Naive thymus-derived CD4-positive, alpha-beta T cell (primary cell): ENCODE measurements at places on chromosomes 13 and 19. TPM values are rescaled to one million over a fixed set of nuclear protein-coding genes. Genes with fewer than 3 reads are reported as not detected.

The SIAH3 gene
- 0.13 TPM for polyA plus RNA-seq

The LILRB2 gene
- polyA plus RNA-seq = not detected

The ZNF723 gene
- polyA plus RNA-seq = not detected

The ZNF829 gene
- 2.6 TPM for polyA plus RNA-seq

The CLEC17A gene
- polyA plus RNA-seq = 0.13 TPM

The ZNF558 gene
- 14.9 TPM for polyA plus RNA-seq

The BRSK1 gene
- not detected for polyA plus RNA-seq

The STAP2 gene
- polyA plus RNA-seq = 4.9 TPM

The CPAMD8 gene
- polyA plus RNA-seq = 0.66 TPM

The PRSS57 gene
- polyA plus RNA-seq = not detected

The LGALS14 gene
- polyA plus RNA-seq = 1.1 TPM

The KRTDAP gene
- not detected for polyA plus RNA-seq

The ZNF285 gene
- polyA plus RNA-seq = 1.8 TPM

The ATXN8OS gene
- not detected for polyA plus RNA-seq

The C5AR2 gene
- not detected for polyA plus RNA-seq

The CNN2 gene
- polyA plus RNA-seq = 401 TPM

The STOML3 gene
- polyA plus RNA-seq = not detected

The GAPDHS gene
- not detected for polyA plus RNA-seq

The SLC25A41 gene
- polyA plus RNA-seq = not detected

The MATK gene
- polyA plus RNA-seq = 8.4 TPM

The ARRDC2 gene
- polyA plus RNA-seq = 31.8 TPM

The KANK3 gene
- 0.52 TPM for polyA plus RNA-seq

The PGLYRP2 gene
- 0.25 TPM for polyA plus RNA-seq

The AMH gene
- not detected for polyA plus RNA-seq

The PNMA8C gene
- not detected for polyA plus RNA-seq

The ZNF506 gene
- polyA plus RNA-seq = 23.5 TPM

The KLK12 gene
- polyA plus RNA-seq = not detected
